ENCODE measurements at places on chromosomes 7 and 10.

GRCh38 chr10:21888959-21889358 lies 114.6 kb downstream of the DNAJC1 start:
- DNase-seq: no peak

DNA sequence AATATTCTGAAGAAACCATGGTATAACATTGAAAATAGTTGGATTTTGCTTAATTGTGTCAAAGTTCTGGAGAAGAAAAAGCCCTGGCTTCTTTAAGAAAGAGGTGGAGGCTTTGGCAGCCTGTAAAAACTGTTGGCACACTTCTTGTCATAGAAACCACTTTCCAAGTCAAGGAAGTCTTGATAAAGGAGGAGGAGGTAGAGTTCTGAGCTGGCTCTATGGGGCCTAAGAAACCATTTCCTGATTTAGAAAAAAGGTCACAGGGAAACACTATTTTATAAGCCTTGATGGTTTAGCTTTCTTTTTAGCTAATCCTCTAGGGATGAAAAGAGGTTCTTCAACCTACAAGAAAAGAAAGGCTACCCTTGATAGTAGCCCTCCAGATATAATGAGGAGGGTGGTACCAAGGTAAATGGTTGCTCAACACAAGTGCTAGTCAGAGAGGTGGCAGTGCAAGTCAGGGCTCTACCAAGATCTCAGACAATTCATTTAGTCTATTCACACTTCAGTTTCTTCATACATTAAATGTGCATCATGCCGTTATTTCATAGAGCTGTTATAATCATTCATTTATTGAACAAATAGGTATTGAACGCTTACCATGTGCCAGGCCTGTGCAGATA lies 346.9 kb downstream of the RNLS start:
- DNase-seq: no peak

- DNase-seq: no peak
Measured at GRCh38 chr7:64638822-64639221, 27.1 kb upstream of the ZNF107 start.

DNA sequence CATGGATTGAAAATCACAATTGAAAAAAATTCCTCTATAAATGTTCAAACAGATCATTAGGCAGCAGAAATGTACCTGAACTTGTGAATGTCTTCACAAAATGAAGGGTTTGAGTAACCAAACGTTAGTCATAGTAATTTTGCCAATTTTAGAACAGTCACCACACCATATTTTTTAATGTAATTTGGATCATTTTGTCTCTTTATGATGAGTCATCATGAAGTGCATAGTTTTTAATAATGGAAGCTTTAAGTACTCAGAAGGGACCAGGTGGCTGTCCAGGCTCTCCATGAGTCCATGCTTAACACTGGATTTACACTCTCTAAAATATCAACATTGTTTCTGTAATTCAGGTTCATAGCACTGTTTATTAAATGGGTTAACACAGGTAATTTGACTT lies 219.2 kb downstream of the ETV1 start:
- no peak for DNase-seq

GRCh38 chr7:4189131-4189570 lies 492.9 kb upstream of the FOXK1 start:
- no peak for DNase-seq

DNA sequence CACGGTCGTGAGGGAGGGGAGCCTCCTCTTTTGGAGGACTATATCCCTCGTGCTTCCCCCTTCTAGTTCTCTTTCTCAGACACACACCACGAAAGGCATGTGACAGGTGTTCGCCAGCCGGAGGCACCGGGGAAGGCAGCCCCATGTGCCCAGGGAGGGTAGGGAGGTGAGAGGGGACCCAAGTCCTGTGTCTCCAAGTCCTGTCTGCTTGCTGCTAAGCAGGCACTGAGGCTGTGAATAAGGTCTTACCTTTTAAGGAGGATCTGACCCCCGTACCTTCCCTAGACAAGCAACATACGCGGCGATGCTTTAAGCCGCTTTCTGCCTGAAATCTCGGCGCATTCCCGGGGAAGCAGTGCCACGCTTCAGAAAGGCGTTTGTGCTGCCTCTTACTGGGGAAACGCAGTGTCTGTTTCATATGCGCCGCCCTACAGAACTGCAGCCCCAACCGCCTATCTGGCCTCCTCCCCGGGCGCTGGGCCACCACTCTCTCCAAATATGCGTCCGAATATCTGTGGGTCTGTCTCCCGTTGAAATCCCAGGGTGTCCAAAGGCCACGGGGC lies 770 bp downstream of the PLXNA4 start:
- no peak for DNase-seq

All from stimulated activated CD4-positive, alpha-beta T cell treated with anti-CD3 and anti-CD28 coated beads, Interleukin-1b, Interleukin-23, amount 100 ng/mL, for 1 hour (primary cell).